ENCODE measurements at places on chromosomes 5 and 9.

DNA sequence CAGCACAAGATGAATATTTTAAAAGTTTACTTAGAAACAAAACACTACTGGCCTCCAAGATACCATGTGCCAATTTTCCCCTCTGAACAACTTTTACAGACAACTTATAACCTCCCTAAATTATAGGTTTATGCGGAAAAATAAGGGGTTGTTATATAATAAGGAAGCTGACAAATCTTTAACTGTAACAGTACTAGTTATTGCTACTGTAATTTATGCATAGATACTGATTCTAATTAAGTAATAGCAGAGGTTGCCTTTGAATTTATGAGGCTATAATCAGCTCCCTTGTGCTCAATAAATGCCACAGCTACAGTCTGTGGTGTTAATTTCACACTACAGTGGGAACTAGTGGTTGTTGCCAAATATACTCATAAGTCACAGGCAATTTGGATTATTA is 291.3 kb upstream of the PCSK5 start:
- DNase-seq = no peak

DNA sequence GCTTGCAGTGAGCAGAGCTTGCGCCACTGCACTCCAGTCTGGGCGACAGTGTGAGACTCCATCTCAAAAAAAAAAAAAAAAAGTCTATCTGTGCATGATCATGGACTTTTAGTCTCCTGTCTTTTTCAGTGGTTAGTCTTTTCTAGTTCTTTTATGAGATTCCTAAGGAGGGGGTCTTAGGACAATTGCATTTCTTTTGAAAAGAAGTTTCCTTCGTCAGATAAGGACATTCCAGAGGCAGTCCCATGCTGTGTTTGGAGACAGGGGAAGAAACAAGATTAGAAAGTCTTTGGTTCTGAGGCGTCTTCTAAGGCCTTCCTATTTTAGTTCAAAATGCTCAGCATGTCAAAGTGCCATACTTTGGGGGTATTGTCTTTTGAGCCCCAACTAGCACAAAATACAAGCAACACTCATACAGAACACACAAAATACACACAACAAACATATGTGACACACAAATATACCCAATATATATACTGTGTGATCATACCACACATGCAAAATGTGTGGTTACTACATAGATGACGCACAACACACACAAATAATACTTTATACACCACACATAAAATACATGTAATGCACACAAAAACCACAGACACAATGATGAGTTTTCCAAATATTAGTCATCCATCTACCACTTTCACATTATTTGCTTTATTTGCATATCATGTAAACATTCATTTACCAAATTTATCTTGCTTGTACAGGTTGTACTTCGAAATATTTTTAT is 394.5 kb downstream of the SPATA31D1 start:
- DNase-seq = no peak

DNA sequence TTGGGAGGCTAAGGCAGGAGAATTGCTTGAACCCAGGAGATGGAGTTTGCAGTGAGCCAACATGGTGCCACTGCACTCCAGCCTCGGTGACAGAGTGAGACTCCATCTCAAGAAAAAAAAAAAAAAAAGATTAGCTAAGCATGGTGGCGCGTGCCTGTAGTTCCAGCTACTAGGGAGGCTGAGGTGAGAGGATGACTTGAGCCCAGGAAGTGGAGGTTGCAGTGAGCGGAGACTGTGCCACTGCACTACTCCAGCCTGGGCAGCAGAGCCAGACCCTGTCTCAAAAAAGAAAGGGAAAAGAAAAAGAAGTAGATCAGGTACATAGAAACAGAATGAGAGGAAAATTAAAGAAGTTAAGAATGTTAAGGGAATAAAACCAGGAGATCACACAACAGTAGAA is 927.1 kb upstream of the DMAC1 start:
- DNase-seq = no peak

- DNase-seq = no peak
Observed at GRCh38 chr9:80843028-80843427, 846.3 kb downstream of the TLE1 start.

DNA sequence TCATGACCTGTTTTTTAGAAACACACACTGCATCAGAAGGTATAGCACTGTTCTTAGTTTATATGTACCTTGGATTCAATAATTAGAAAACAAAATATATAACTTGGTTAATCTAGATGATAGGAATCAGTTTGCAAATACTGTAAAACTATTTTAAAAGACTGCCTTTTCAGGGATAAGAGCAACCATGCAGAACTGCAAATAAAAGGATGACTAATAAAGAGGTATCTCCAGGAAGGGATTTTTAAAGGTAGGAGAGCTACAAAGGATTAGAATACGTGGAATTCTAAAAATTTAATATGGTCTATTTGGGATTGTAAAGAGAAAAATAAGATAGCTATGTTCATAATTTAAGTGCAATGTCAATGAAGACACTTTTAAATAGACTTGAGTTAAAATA is 9.4 kb downstream of the GABRA1 start:
- DNase-seq = no peak

GRCh38 chr9:126371007-126371870 is 44.6 kb downstream of the MVB12B start:
- no peak for DNase-seq

GRCh38 chr5:1864896-1865440 is 17.8 kb downstream of the IRX4 start:
- no peak for DNase-seq

DNA sequence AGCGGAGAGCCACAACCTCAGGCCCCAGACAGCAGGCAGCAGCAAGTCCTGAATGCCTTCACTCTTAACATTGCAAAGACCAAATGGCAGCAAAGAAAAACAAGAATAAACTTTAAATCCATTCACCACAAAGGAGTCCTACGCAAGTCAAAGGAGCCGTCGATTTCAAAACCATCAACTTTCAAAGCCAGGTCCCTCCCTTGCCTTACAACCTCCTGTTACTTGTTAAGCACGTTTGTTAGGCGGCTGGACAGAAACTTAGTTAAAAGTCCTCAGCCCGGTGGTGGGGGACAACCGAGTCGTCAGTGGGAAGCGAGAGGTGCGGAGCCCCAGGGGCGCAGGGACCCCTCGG is 938 bp downstream of the LPAR1 start:
- no peak for DNase-seq

GRCh38 chr5:72452515-72453245 is 54.5 kb downstream of the ZNF366 start:
- DNase-seq = no peak

- no peak for DNase-seq
Observed at GRCh38 chr9:122090981-122091380, 2.1 kb downstream of the TTLL11 start.
